ENCODE measurements at places on chromosomes 4 and X.

GRCh38 chr4:158050942-158051341 lies 121.9 kb downstream of the GASK1B start:
- no peak for DNase-seq

- DNase-seq: no peak
Measured at GRCh38 chr4:29565256-29565655, 1154.9 kb upstream of the PCDH7 start.

GRCh38 chr4:41613386-41613785 lies 75.4 kb downstream of the LIMCH1 start:
- DNase-seq: no peak

DNA sequence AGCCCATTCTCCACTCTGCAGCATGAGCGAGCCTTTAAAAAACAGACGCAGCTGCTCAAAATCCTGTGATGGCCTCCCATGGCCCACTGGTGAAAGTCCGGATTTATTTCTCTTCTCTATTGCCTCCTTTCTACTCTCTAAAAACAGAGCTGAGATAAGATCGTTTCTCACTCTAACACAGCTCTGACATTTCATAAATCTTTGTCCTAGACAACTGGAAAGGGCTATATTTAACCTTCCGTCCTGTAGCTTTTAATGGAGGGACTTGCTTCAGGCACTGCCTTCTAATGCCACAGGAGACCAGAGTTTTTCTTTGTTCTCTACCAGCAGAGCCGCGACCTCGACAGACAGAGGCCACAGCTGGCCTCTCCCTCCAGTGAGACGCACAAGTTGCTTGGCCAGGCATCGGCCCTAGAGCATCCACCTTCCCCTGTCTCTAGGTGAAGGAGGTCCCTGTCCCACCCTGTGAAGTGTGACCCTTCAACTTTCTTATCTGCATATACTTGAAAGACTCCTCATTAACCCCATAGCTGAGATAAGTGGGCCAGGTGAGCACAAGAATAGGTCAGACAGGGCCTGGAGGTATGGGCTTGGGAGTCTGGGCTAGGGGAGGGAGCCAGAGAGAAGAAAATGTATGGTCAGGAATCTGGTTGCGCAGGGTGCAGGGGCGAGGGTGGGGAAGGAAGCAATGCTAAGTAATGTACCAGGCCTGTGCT lies 50.0 kb downstream of the RTL5 start:
- no peak for DNase-seq

DNA sequence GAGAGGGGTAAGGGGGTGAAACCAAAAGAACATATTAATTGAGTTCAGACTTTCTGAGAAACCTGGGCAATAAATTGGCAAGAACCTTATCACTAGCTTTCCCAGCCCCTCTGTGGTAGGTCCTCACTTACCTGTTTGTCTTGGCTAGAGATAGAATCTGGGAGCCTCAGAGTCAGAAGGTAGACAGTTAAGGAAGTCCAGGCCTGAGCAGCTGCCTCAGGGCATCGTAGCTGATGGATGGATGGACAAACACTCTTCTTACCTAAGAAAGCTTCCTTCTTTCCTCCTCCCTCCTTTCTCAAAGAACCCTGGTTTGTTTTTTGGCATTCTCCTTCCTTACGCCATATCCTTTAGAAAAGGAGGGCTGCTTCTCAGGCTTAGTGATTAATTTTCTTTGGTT lies 24.4 kb downstream of the FRAS1 start:
- DNase-seq: no peak

Data from T-helper 17 cell (primary cell).